AG08396 (cell line): ENCODE measurements at places on chromosomes 6 and 20.

- DNase-seq: no peak
Observed at GRCh38 chr6:53805725-53806124, 10.9 kb downstream of the LRRC1 start.

- DNase-seq: no peak
Observed at GRCh38 chr20:63706027-63706695, 1.6 kb downstream of the ARFRP1 start.

DNA sequence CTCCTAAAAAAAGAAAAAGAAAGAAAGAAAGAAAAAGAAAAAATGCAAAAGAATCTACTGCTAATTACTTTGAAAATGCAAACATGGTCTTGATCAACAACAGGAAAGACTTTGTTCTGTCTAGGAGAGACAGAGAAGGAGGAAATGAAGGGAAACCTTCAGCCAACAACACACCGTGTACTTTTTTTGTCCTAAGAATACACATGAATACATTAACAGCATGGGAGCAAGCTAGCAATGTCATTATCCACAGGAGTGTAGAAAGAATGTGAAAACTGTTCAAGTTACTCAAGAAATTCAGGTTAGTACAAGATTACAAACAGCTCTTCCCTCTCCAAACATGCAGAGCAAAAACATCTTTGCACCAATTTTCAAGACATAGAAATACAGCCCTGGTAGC is 326.3 kb downstream of the UBE3D start:
- DNase-seq: no peak

DNA sequence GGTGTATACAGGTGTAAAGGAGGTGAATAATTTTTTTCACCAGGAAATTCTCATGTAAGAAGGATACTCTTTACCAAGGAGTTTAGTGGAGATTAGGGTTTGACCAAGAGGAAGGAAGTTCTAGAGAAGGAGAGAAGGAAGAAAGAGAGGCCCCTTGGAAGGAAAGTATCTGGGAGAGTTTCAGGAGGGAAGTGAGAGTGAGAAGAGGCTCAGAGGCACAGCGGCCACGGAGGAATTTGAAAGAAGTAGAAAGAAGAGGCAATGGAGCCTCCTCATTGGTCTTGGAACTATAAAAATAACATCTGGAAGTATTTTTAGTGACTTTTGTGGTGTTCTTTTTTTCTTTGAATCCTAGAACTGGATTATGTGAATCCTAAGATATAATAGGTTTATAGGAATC is 50.8 kb upstream of the MCUR1 start:
- DNase-seq: no peak

- no peak for DNase-seq
Observed at GRCh38 chr20:15561707-15562404, 1011.4 kb downstream of the KIF16B start.

GRCh38 chr6:20483887-20484497 is 50.3 kb upstream of the CDKAL1 start:
- no peak for DNase-seq

DNA sequence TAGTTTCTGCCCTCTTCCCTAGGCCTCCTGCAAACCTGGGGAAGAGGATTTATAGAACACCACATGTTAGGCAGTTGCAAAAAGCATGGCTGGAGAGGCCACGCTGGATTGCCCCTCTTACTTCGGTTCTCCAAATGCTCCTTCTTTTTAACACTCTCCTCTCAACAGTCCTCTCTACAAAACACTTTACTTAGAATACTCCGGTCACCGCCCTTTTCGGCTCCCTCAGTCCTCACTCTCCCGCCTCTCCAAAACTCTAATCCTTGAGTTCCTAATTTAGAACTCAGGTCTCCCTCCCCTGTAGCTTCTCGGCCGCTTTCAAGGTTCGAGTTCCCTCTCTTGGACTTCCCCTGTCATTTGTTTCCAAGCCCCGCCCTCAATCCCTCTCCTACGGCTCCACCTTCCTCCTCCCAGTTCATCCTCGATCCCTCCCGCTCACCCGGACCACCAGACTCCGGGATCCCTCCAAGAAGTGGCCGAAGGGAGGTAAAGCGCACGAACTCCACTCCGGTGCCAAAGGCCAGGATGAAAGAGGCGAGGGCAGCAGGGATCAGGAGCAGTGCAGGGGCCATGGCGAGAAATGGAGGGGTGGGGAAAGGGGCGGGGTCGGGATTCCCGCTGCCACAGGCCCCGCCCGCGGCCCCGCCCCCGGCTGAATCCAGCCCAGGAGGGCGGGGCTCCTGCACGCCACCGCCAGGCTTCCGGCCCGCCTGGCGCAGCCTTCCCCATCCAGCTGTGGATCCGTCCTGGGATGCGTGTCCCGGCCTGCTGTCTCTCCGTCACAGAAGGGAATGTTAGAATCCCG is at the start of gene NRM:
Gene NRM (minus strand): TSS at position 582 of the 805 bp plus-strand sequence. CDS start 10 bp downstream, at position 572.
- DNase-seq: peak; percentile 91

DNA sequence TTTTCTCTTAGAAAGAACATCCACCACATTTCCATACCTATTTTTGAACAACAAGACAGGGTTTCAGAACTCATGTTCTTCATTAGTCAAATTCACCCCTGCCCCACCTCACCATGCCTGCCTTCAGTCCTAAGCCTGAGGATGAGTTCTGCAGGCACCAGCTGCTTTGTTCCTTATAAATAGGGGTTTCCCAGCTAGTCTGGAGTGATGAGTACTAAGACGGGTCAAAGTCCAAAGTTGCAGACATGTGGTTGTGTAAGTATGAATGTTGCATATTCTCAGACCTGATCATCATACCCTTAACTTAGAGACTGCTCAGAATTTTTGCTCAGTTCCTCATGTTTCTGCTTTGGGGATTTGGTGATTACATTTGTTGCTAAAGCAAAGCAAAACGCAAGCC is 257.7 kb upstream of the CDYL start:
- peak; percentile 41 for DNase-seq

GRCh38 chr6:77133031-77133430 is 330.3 kb downstream of the HTR1B start:
- DNase-seq: no peak

GRCh38 chr6:119760046-119760445 is 410.5 kb upstream of the MAN1A1 start:
- DNase-seq: no peak

DNA sequence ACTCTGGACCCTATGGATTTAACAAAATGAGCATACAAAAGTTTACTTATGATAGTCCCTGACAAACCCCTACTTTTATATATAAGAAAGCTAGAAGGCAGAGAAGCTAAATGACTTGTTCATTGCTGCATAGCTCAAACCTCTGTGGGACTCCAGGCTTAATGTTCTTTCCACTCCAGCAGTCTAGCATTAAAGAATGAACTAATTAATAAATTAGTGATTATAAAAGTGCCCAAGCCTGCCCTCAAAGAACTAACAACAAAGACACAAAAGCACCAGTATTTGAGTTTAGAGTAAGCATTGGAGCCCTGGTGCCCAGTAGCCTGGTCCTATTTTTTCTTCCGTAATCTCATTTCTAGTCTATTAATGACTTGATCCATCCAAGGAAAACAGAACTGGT is 59.9 kb downstream of the LAMA4 start:
- DNase-seq: no peak

DNA sequence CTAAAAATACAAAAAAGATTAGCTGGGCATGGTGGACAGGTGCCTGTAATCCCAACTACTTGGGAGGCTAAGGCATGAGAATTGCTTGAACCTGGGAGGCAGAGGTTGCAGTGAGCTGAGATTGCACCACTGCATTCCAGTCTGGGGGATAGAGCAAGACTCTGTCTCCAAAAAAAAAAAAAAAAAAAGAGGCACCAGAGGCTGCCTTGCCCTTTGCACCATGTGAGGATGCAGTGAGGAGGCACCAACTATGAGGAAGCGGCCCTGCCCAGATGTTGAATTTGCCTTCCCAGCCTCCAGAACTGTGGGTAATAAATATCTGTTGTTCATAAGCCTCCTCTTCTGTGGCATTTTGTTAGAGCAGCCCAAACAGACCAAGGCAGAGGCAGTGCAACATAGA is 54.4 kb downstream of the ALDH5A1 start:
- DNase-seq: no peak

DNA sequence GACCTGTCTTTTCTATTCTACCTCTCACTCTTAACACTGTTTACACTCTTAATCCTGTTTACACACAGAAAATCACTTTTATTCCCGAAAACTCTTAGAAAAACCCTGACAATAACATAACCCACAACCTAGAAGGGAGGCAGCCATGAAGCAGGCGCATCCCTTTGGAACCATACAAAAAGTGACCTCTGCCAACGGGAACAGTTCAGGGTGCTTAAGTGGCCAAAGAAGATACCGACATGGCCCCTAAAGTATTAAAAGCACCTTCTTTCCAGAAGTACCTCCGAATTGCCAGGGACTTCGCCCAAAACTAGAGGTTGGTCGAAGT is 490 bp downstream of the MMUT start:
- no peak for DNase-seq
